ENCODE measurements at places on chromosomes 11 and 22.

- DNase-seq, result no peak
These were observed 44.0 kb upstream of the AKIP1 start for GRCh38 chr11:8867035-8867434.

DNA sequence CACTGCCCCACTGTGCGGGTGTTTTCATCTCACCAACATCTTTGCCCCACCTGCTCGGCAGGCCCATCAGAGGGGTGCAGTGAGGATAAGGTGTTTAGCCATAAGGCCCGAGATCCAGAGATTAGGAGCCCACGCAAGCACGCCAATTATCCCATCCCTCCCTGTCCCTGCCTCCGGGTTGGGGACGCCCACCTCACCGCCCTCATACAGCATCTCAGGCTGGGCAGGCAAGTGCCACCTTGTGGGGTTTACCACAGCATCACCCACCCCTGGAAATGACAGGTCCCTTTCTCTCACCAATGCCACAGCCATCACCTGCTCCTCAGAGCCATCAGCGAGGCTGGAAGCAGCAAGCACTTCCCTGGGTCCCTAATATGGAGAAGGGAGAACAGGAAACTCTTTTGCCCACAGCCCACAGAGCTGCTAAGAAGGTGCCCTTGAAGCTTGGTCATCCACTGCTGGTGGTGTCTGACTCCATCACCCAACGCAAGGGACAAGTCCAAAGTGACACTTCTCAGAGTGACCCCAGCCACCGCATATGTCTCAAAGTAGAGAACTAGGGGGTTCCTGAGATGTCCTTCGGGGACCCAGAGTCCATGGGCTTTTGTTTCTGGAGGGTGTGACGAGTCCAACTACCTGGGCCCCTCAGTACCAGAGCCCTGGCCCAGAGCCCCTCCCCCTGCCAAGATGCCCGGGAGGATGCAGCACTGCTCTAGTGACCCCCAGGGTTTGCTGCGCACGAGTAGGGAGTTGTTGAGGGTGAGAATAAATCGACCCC lies 15.8 kb downstream of the VPS37C start:
- DNase-seq, result no peak

DNA sequence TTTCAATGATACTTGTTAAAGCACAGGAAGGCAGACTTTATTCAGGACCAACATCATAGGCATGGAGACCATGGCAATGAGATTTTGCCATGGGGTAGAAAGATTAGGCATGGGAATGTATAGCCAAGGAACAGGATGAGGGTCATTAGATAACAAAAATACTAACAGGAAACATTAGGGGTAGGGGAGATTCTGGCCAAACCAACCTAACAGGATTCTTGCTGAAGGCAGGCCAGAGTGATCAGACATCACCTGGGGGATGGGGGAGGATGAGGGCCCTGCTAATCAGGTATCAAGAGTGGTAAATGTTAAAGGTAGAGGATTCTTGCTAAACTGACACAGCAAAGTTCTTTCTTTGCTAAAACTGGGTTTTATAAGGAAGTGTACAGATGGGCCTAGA lies 481.8 kb downstream of the ETS1 start:
- no peak for DNase-seq

DNA sequence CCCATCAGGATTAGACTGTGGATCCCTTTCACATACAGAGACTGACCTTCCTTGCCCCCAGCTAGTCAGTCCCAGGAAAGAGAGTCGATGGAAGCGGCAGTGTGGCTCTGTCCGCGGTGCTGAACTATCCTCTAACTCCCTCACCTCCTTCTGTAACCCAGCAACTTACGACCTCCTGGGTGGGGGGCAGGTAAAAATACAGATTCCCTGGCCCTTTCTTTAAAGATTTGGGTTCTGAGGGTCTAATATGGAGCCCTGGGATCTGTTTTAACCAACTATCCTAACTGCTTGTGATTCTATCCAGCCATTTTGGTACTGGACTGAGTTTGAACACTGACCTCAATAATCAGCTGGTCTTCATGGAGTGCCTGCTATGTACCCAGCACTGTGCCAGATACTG lies 23.2 kb downstream of the MFNG start:
- DNase-seq, result no peak

GRCh38 chr11:57638005-57638781 lies 11.5 kb downstream of the YPEL4 start:
- no peak for DNase-seq

GRCh38 chr11:116302756-116303155 lies 470.0 kb downstream of the BUD13 start:
- no peak for DNase-seq

DNA sequence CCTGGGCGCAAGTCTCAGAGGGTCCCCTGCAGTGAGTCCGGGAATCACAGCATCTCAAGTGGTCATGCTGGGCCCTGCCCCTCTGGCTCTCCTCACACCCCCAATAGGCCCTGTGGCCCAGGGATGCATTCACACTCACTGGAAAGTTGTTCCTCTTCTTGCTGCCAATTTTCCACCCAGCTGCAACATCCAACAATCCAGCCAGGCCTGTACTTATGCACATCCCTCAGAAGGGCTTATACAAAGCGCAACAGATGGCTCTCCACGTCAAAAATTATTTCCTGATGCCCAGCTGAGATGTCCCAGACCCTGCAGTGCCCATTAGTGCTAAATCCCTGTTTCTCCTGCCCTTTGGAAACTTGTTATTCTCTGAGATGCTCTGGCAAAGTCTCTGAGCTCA lies 407.8 kb upstream of the NARS2 start:
- DNase-seq, result no peak

DNA sequence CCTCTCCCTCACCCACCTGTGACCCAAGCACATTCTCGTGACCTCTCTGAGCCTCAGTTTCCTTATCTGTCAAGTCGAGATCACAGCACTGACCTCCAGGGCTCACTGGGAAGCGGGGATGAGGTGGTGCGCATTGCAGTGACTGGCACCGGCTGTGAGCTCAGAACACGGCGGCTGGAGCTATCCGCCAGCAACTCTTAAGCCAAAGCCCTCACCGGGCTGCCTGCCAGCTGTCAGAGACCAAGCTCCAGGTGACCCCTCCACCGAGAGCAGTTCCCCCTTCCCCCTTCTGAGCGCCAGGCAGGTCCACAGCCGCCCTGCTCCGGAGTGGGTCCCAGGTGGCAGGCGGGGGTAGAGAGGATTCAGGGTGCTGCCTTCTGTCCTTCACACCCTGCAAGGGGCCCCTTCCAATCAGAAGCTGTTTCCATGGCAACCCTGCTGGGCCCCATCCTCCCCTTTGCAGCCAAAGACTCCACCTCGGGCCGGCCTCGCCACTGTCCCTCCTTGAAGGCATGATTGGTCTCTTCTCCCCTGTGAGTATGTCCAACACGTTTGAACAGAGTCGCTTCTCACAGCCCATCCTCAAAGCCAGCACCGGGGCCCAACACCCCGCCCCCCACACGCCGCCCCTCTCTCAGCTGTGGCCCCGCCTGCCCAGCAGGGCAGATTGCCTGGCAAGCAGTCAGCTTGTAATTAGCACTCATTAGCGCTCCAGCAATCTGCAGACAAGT lies 98.7 kb downstream of the WNT7B start:
- DNase-seq, result no peak

- no peak for DNase-seq
These were observed 42.6 kb upstream of the P4HA3 start for GRCh38 chr11:74354036-74354435.

DNA sequence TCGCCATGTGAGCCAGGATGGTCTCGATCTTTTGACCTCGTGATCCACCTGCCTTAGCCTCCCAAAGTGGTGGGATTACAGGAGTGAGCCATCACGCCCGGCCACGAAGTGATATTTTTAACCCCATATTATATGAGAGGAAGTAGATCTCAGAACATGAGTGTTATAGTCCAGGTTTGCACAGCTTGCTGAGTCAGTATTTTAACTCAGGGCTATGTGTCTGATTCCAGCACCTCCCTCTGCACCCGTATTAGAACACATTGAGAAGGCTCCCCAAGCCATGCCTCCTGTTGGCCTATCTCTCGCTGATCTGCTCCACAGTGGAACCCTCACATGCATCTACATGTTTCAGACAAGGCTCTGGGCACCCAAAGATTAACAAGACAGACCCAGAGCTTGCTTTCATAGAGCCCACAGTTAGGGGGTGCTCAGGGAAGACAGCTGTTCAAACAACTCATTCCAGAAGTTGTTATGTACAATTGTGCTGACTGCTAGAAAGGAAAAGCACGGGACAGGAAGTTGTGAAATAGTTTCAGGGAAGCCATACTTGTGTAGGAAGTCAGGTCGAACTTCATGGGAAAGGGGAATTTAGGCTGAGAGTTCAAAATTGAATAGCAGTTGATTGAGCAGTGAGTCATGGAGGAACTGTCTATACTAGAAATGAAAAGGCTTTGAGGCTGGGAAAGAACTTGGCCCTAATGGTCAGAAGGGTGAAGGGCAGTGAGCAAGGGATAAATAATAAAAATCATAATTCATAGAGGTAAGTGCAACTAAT lies 49.3 kb upstream of the CLPB start:
- no peak for DNase-seq

DNA sequence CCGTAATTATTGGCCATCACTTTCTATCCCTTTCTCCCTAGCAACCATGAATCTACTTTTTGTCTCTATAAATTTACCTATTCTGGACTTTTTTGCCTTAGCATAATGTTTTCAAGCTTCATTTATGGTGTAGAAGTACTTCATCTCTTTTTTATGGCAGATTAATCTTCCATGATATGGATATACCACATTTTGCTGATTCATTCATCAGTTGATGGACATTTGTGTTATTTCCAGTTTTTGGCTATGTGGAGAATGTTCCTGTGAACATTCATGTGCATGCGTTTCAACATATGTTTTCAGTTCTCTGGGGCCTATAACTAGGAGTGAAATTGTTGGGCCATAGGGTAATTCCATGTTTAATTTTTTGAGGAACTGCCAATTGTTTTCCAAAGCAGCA lies 12.8 kb downstream of the CAPN1 start:
- DNase-seq, result no peak

GRCh38 chr11:131859538-131860210 lies 489.3 kb downstream of the NTM start:
- DNase-seq, result no peak

DNA sequence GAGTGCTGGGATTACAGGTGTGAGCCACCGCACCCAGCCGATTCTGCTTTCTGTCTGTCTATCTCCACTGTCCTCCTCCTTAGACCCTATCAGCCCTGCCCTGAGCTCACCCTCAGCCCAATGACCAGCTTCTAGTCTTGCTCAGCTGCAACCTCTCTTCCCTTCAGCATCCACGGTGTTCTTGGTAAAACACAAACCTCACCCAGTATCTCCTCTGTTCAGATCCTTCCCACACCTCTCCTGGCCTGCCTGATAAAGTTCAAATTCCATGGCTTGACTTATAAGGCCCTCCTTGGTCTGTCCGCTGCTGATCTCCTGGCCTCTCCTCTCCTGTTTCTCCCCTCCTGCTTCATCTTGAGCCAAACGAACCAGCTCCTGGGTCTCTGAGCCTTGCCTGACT lies 14.5 kb upstream of the NCF4 start:
- DNase-seq, result no peak

- no peak for DNase-seq
These were observed at the start of gene INSC for GRCh38 chr11:15114501-15115475. Gene INSC, plus strand, starts transcription at chr11:15114923. Its CDS starts 34,252 bp downstream, at chr11:15149175.

DNA sequence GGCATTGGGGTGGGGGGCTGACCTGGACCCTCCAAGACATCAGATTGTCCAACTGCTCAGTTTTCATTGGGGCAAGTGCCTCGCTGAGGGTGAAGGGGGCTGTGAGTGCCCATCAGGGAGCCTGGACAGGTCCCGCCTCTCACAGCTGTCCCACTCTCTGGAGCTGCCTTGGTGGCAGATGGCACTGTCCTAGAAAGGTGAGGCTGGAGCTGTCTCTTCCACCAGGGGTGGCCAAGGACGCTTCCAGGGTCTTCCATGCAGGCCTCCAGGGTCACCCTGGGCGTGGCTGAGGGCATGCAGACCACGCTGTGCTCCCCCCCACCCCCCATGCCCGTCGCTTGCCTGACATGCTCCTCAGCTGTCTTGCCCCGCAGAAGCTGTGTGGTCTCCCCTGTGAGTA lies 53.5 kb upstream of the CCDC188 start:
- no peak for DNase-seq

GRCh38 chr11:84289381-84289906 lies 1003.3 kb upstream of the CCDC90B start:
- DNase-seq, result no peak

DNA sequence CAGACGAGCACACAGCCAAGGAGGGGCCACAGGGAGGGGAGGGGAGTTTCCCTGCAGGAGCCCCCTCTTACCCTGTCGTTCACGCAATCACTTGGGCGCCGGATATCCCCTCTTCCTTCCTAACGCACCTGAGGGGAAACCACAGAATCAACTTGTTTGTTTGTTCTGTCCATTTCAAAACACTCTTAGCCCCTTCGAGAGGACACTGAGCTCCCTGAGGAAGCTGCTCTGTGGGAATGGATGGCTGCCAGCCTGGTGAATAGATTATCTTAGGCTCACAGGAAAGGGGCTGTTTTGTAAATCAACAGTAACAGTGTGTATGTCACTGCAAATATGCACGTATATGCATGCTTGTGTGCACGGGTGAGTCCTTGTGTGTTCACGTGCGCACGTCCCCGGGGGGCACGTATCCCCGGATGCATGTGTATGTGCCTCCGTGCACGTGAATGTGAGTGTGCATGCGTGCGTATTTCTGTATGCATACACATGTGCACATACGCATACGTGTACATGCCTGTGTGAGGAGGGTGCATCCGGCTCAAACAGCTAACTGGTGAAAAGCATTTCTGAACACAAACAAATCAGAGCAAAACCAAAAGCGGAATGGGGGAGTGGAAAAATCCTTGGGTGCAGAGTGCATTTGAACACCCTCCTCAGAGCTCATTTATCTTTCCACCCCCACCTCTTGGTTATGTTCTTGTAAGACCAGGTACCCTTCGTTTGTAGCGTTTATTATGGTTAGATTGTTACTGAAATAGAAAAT lies 7.2 kb downstream of the ARSA start:
- no peak for DNase-seq

DNA sequence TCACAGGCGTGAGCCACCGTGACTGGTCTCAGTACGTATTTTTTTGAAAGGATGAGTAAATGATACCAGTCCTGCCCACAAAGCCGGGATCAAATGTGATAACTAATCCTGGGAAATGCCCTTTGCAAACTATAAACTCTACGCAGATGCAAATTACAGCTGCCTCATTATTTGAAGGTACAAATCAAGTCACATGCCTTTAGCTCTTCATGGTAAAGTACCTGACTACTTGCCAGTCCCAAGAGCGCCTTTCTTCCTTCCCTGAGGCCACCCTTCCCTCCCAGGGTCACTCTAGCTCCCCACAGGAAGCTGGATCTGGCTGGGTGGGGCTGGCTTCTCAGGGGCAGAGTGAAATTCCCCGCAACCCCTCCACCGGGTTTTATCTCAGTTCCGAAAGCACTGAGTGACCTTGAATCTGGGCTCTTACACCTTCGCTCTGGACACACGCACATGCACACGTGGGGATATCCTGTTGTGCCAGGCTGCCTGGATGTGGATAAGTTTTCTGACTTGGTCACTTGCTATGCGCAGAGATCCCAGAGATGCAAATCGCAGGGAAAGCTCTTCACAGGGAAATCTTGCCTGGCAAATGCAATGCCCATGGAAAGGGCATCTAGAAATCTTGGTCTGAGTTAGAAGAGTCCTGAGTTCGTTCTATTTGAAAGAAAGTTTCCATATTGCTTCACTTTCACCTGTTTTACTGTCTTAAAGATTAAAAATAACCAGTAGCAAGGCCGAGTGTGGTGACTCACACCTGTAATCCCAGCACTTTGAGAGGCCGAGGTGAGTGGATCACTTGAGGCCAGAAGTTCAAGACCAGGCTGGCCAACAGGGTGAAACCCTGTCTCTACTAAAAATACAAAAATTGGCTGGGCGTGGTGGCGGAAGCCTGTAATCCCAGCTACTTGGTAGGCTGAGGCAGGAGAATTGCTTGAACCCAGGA lies 8.5 kb downstream of the A4GALT start:
- DNase-seq, result no peak

GRCh38 chr11:75773595-75774353 lies 5.2 kb downstream of the DGAT2 start:
- no peak for DNase-seq
